ENCODE measurements at places on chromosomes 2 and 18.
A peak's percentile ranks its signal among the peaks of the same experiment; 100 is the strongest.

DNA sequence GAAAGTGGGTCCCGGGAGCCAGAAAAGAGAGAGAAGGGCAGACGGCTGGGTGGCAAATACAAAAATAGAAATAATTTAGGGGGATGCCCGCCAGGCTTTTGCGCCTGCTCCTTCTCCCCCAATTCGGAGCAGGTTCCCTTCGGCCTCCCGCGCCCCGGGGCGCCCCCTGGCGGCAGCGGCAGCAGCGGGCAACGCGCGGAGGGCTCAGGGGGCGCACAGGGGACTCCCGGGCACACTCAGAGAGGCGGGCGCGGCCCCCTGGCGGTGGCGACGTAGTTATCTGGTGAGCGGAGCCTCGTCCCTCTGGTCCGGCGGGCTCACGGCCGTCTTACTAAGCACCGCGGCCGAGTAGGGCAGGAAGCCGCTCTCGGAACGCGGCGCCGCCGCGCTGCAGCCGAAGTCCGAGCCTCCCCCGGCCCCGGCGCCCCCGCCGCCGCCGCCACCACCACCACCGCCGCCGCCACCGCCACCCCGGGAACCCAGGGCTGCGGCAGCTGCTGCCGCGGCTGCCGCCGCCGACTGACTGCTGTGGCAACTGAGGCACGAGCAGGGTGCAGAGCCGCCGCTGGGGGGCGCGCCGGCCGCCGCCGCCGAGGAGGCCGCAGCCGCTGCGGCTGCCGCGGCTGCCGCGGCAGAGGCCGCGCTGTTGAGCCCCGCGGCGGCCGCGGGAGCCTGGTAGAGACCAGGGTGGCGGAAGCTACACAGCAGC, 3.8 kb downstream of the EVX2 start:
- no peak for DNase-seq

DNA sequence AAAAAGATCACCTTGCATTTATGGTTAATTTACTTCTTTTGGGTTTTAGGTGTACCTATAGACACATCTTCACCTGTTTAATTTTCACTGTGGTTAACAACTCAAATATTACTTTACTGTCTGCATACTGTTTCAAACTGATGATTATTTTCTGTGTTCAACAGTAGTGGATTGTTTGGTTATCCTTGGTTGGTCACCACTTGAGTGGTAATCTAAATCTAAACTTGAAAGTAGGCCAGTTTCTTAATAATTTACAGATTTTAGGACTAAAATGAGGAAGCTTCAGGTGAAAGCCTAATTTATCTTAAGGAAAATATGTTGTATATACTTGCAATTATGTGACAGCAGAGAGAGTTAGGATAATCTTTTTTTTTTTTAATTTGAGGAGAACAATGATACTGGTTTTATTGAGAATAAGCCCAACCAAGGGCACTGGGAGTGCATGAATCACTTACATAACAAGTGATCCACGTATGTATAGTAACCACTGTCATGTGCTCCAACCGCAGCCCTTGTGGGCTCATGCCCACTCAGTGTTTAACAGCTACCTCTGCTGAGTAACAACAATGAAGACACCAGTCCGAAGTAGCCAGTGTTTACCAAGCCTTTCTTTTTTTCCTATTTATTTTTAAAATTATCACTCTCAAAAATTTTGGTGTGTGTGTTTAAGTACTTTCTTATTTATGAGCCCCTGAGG, 31.0 kb upstream of the WDSUB1 start:
- DNase-seq, result no peak

DNA sequence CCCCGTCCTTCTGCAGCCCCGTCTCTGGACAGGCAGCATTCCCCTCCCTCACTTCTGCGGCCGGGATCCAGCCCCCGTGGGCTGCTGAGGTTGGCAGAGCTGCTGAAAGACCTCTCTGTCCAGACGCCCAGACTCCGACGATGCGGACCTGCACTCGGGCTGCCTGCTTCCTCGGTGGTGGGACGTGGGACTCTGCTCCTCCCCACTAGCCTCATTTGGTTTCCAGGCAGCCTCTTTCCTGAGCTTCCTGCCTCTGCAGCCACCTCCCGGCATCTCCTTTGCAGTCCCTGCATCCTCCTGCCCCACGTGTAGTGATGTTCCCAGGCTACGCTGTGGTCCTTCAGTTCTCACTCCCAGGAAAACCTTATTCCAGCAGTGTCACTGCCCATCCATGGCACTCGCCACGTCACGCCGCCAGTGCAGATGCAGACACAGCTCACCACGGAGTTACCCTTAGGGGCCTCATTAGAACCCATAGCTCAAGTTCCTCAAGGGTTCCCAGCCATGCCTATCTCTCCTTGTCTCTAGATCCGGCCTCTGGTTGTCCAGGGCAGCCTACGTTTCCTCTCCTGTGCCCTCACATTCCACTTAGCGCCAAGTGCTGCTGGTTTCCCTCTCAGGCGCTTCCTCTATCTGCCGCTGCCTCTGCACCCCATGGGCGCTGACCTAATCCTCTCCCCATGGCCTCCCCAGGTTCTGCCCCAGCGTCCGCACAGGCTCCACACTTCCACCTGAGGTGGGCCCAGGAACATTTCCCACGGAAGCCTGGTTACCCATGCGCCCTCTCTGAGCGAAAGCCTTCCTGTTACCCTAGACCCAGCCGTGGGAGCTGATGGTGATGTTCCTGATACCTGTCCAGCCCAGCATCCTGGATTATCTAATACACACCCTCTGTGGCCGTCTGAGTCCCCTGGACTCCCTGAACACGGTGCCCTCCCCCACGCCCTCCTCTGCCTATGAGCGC, 318.3 kb upstream of the MYT1L start:
- no peak for DNase-seq

DNA sequence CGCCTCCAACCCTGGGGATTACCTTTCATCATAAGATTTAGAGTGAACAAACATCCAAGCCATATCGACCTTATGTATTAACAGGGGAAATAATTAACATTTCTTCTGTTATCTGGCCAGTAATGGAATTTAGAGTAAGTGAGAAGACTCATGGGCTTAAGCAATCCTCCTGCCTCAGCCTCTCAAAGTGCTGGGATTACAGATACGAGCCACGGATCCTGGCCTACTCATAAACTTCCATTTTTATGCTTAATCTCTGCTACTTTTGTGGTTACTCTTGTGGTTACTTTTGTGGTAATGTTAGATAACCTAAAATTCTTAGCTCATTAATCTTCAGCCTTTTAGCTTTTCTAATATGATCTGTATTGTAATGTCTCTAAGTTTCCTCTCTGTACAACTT, 159.3 kb upstream of the SLC8A1 start:
- DNase-seq, result no peak

- DNase-seq, result no peak
Measured at GRCh38 chr2:169366066-169366465, 3.7 kb upstream of the LRP2 start.

GRCh38 chr18:24019641-24020331, 5.2 kb downstream of the TTC39C start:
- peak; percentile 87 for DNase-seq

DNA sequence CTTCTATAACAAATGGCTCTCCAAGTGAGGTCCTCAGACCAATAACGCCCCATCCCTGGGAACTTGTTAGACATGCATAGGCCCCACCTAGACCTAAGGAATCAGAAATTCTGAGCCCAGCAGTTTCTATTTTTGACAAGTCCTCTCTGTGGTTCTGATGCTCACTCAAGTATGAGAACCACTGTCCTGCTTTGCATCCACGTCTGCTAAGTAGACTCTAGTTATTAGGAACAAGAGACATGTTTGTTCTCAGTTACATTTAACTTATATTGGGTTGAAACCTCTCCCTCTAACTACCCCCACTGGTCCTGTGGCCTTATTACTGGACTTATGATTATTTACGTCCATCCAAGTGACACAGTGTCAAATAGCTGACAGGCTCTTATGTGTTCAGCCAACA, 70.3 kb downstream of the TMEM17 start:
- DNase-seq, result no peak

DNA sequence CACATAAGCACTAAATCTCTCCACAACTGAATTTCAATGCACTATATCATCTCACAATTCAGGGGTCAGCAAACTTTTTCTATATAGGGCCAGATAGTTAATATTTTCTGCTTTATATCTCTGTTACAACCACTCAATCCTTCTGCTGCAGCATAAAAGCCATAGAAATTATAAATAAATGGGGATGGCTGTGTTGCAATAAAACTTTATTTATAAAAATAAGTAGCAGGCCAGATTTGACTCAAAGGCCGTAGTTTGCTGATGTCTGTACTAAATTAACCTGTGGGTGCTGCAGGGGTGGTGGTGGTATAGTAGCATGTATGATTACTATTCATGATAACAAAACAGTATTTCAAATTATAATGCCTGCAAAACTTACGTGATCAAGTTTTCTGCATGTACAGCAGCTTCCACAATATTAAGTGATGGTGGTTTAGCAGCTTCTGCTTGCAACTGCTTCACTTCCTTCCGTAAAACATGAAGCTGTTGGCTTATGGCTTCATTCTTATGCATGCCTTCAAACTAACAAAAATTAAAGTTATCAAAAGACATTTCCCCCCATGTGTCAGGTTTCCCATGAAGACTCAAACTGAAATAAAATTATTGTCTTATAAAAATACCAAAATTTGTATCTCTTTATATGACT, 64.1 kb downstream of the SIGLEC15 start:
- DNase-seq, result no peak

GRCh38 chr2:190407662-190408537, at the start of gene MFSD6:
TSS of gene MFSD6 (plus strand) at chr2:190408355. CDS start at chr2:190436030, 27,675 bp downstream.
- DNase-seq, result no peak

DNA sequence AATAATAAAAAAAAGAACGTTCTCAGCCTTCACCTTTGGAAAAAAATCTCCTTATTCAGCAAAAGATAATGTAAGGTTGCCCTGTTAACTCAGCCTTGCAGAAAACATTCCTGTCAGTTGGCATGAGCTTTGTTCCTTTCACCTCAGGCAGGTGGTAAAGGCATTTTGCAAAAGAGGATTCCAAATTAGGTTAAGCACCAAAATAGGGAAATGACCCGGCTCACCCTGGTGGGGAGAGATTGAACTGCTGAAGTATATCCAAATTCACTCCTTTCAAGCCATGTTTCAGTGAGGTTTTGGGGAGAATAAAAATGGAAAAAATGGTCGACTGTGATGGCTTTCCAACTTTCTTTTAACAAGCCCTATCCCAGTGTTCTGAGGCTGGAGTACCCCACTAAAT, 1988.8 kb upstream of the PIK3C3 start:
- DNase-seq, result no peak

DNA sequence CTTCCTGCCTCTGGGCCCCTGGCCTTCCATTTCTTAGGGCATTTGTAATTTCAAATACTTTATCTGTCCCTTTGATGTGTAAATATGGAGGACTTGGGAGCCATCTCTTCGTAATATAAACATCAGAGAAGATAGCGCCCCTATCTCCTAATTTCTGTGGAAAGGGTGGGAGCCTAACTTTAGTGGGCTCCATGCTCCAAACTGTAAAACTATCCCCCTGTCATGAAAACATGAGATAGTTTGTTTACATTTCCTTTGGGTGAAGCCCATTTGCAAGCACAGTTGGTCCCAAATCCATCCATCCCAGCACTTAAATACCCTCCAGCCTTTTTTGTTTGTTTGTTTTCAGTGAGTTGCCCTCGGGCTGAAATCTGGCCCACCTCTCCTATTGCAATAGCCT, 782.6 kb upstream of the FSHR start:
- no peak for DNase-seq

GRCh38 chr2:188158337-188159100, 133.2 kb upstream of the GULP1 start:
- DNase-seq, result no peak

DNA sequence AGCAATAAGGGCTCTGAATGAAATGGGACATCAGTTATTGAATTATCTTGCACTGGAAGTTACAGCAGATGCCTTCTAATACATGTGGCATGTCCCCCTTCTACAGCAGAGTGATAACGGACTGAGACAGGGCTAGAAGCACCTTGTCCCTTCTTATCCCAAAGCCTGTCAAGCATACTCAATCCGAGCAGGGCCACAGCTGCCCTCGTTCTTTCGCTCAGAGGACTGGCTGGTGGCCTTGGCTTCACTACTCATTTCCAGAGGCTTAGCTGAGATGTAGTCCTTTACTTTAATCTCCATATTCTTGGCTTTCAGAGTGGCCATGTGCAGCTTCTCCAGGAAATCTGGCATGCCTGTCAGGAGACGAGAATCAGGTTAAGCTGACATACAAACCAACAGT, 22.1 kb downstream of the STARD7 start:
- DNase-seq, result no peak

- peak; percentile 57 for DNase-seq
Measured at GRCh38 chr2:43129676-43130547, 96.5 kb downstream of the ZFP36L2 start.

- no peak for DNase-seq
Measured at GRCh38 chr18:9787712-9788111, 79.6 kb downstream of the RAB31 start.

DNA sequence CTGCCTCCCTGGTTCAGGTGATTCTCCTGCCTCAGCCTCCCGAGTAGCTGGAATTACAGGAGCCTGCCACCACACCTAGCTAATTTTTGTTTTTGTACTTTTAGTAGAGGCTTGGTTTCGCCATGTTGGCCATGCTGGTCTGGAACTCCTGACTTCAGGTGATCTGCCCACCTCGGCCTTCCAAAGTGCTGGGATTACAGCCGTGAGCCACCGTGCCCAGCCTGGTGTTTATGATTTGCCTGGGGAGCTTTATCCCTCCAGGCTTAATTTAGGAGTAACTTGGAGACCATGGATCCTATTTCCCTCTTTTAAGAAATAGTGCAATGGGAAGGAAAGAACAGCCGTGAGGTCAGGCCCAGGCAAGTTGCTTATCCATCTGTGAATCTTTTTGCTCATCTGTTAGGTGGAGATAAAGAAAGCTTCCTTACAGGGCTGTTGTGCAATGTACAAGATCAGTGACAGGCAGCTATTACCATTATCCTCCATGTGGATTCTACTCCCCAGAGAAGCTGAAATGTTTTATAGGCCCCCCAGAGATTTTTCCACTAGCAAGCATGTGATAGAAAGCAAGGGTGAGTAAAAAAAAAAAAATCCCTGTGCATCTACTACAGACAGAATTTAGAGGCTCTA, 104.9 kb upstream of the MGAT5 start:
- peak; percentile 86 for DNase-seq

DNA sequence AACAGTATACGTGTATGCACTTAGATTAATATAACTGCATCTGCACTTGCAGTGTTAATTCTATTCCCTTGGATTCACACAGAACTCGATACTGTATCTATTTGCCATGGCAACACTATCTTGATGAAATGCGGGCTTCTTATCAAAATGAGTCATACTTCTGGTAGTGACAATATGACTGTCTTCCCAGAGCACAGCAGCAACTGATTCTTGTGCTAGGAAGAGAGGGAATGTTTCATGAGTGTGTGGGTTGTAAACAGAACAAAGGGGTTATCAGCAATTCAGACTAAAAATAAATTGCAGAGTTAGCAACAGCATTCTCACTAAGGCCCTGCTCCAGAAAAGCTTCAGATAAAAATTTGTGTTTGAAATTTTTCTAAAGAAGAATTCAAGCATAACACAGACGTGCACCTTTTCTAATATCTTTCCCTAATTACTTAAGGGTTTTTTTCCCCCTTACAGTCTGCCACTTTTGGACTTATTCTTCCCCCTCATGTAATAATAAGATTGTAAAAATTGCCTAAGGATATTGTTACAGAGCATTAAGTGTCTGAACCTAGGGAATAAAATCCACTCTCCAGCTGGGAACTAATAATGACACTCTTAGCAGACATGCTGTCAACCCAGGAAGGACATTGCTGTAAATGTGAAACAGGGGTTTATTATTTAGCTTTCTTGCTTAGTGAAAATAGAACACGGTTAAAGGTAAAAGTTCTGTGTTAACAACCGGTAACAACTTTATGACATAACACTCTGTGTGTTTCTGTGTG, 99.9 kb upstream of the SLC38A11 start:
- DNase-seq, result no peak

- DNase-seq, result no peak
Measured at GRCh38 chr2:80281049-80281448, 23.5 kb downstream of the LRRTM1 start.

- DNase-seq, result no peak
Measured at GRCh38 chr2:197297266-197297665, 13.3 kb downstream of the ANKRD44 start.
